ENCODE measurements at places on chromosomes 3 and 15.
A peak's percentile ranks its signal among the peaks of the same experiment; 100 is the strongest.

GRCh38 chr15:94480289-94480834 lies 249.0 kb downstream of the MCTP2 start:
- DNase-seq: no peak

DNA sequence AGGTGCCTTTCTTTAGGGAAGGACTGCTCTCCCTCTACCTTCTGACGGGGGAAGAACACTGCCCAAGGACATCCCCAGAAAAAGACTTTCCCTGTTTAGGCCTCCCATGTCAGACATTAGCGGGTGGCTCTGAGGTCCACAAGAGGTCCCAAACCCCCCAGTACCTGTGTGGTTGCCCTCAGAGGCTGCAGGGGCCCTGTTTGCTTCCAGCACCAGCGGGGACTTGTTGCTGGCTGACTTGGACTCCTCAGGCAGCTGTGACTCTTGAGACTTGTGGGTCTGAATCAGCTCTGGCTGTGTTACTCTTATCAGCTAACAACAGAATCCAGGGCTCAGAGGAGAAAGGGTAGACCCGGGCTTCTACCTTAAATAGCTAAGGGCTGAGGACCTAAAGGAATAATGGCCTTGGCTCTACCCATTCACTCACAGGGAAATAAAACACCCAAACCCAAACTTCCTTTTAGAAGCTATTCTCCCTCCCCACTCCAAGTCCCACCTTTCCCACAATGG lies 39.2 kb downstream of the SEMA3G start:
- no peak for DNase-seq

DNA sequence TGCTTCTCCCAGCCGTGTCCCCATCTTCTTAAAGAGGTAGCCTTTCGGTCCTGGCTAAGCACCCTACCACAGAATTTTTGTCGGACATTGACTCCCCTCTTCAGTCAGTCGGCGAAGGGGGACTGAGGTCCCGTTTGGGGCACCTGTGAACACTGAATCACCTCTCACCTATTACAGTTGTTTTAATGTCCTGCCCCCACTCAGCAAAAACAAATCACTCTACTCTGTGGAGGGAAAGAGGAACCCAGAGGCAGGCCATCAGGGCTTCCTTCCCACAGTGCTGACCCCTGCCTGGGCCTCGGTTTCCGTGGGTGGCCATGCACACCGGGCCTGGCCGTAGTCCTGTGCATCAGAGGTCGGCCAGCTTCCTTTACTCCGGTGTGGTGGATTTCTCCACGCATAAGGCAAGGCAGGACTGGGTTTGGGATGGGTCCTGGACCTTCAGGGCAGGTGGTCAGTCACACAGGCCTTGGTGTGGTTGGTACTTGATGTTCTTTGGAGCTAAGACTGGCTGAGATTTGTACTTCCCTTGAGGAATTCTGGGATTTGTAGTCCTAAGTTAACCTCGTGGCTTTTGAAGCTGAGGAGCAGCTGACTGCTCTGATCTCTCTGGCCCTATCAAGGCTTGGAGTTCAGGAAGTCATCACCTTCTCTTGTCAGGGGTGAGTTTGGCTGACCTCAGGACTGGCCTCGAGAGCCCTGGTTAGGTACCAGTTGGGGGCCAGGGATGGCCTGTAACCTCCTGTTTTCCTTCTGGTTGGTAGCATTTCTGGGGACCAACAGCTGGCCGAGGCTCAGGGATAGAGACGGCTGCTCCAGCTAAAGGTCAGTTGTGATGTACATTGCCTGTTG lies 627 bp upstream of the FAM131A start:
- no peak for DNase-seq

DNA sequence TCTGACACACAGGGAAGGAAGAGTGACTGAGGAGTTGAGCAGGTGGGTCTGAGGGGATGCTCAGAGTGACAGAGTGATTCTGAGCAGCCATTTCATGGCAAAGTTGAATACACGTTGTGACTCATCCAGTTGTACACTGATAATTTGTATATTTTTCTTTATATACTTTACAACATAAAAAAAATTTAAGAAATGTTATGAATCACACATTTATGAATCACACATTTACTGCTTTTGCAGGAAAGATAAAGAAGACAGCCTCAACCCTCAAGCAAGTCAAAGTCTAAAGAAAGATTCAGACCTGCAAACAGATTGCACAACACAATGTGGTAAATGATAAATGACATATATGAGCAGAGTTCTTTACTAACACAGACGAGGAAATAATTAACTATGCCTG lies 21.0 kb upstream of the CHMP2B start:
- DNase-seq: peak; percentile 68

- no peak for DNase-seq
These were observed 114.2 kb downstream of the NEK11 start for GRCh38 chr3:131140891-131141290.

DNA sequence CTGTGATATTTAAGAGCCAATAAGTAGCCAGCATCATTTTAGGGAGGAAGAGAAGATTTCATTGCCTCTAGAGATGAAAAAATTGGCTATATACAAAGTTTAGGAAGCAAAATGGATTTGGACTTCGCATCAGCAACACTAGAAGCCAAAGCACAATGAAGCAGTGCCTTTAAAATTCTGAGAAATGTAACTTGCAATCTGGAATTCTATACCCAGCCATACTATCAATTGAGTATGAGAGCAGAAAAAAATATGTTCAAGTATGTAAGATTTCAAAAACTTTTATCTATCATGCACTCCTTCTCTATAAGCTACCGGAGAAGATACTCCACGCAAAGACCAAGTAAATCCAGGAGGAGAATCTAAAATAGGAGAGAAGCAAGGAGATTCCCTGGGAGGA lies 47.4 kb upstream of the ATP13A3 start:
- DNase-seq: no peak
